A549 treated with Mapracorat at 1 μM for 4 hours (cell line): ENCODE measurements at places on chromosomes 11 and 22. TPM values are rescaled to one million over a fixed set of nuclear protein-coding genes. Genes with fewer than 3 reads are reported as not detected.

The BTBD18 gene
- not detected in 5 replicates for total RNA-seq

The ZNF280B gene
- total RNA-seq: 1.0 to 1.8 TPM (median 1.4 TPM) in 5 replicates

The CHST1 gene
- 1.3 to 2.0 TPM (median 1.8 TPM) in 5 replicates for total RNA-seq

The CTSW gene
- total RNA-seq: 0.11 TPM in 1 of 5 replicates, not detected in the others

The OR52E8 gene
- not detected in 5 replicates for total RNA-seq

The OR8B8 gene
- not detected in 5 replicates for total RNA-seq

The OVCH2 gene
- total RNA-seq: not detected in 5 replicates
